ENCODE measurements at places on chromosomes 6 and 20. TPM values are rescaled to one million over a fixed set of nuclear protein-coding genes. Genes with fewer than 3 reads are reported as not detected.

GRCh38 chr20:58622671-58623578 is 28.2 kb upstream of the STX16 start:
- H3K36me3 ChIP-seq: no peaks in the 10 kb centered on the region
- no peak overlapping the region for H3K4me3 ChIP-seq
- DNase-seq: no peak

GRCh38 chr20:63028461-63028921 is 21.7 kb upstream of the BHLHE23 start:
- H3K27me3 ChIP-seq: peaks cover 35% of the 10 kb centered on the region
- DNase-seq: no peak
- H3K4me3 ChIP-seq: no peak overlapping the region
- no peak overlapping the region for H3K27ac ChIP-seq

- H3K36me3 ChIP-seq: no peaks in the 10 kb centered on the region
- no peak for DNase-seq
- H3K4me3 ChIP-seq: no peak overlapping the region
- H3K27ac ChIP-seq: no peak overlapping the region
- H3K27me3 ChIP-seq: peaks cover 2% of the 10 kb centered on the region
These were observed 32.3 kb upstream of the CNKSR3 start for GRCh38 chr6:154542747-154543146.

GRCh38 chr6:99590728-99591672 is 15.6 kb upstream of the PRDM13 start:
- no peak overlapping the region for H3K27ac ChIP-seq
- no peak for DNase-seq
- H3K4me3 ChIP-seq: no peak overlapping the region
- H3K27me3 ChIP-seq: peaks cover 79% of the 10 kb centered on the region

The CLVS2 gene
- not detected for total RNA-seq

DNA sequence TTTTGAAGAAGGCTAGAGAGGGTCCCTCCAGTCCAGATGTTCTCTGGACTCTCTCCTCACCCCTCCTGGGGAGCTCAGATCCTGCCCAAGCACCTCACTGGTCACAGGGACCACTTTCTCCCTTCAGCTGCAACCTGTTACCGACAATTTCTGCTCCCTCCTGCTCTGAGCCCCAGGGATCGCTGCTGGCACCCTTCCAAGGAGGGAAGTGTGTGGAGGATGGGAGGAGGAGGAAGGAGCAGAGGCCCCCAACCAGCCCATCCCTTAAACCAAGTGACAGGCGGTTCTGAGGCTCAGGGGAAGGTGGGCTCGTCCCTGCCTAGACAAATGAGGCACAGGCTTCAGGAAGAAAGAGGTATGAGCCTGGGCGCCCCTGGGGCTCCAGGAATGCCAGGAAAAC is 13.9 kb downstream of the PMEPA1 start:
- H3K27ac ChIP-seq: no peak overlapping the region
- no peak overlapping the region for H3K4me3 ChIP-seq
- no peaks in the 10 kb centered on the region for H3K27me3 ChIP-seq
- peaks cover 24% of the 10 kb centered on the region for H3K4me1 ChIP-seq

DNA sequence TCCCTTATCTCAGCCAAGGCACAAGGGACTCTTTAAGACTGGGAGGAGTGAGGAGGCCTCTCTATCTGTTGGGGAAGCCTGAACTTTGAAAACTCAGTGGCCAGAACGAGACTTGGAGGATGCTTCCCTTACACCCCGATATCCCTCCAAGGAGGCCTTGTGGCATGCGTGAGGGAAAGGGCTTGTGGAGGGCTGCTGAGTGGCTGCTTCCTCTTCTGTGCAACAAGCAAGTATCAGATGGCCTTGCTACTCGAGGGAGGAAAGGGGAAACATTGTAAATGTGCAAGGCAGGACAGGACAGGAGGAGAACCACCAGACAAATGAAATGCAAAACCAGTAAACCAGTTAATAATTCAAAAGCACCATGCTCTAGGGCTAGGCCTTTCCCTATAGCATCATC is 306.5 kb upstream of the MAP3K7 start:
- H3K4me1 ChIP-seq: no peaks in the 10 kb centered on the region
- no peak overlapping the region for H3K4me3 ChIP-seq
- no peak overlapping the region for H3K27ac ChIP-seq
- H3K36me3 ChIP-seq: no peaks in the 10 kb centered on the region
- H3K27me3 ChIP-seq: peaks cover 9% of the 10 kb centered on the region

DNA sequence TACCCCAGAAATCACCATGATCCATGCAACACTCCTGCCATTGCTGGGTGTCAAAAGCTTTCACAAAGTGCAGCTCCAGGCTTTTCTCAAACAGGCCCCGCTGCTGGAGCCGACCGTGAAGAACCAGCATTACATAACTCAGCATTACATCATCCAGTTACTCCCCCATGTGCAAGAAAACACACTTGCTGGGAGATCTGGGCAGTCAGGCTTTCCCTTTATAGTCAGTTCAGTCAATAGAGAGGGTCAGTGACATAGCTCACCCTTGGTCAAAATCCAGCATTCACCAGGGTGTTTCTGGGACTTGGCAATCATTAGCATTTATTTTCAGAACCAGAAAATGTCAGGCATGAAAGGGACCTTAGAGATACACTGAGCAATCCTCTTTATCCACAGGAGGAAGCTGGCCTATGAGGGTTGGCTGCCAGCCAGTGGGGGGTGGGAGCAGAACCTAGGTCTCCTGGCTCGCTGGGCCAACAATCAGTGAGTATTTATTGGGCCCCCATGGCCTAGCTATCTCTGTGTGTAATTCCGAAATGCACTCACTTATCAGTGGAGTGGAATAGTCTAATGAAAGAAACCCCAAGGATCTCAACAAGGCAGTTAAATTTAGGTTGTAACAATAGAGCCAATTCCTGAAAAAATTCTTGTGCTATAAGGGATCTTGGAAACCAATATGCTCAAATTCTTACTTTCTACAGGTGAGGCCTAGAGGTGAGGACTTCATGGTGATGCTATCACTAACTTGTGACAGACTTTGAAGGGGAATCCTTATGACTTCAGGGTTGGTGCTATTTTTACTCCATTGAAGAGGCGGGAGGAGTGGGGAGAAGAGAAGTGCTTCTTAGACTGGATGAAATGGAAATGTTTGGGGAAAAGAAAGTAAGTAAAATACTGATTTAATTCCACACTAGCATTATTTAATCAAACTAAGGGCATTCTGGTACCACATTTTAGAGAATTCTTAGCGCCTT is 54.6 kb downstream of the LYRM4 start:
- H3K4me3 ChIP-seq: no peak overlapping the region
- no peak for DNase-seq
- no peaks in the 10 kb centered on the region for H3K27me3 ChIP-seq
- no peaks in the 10 kb centered on the region for H3K4me1 ChIP-seq
- no peak overlapping the region for H3K27ac ChIP-seq
- H3K36me3 ChIP-seq: no peaks in the 10 kb centered on the region

- DNase-seq: no peak
- H3K4me1 ChIP-seq: peaks cover 9% of the 10 kb centered on the region
- no peak overlapping the region for H3K27ac ChIP-seq
- no peak overlapping the region for H3K4me3 ChIP-seq
- H3K27me3 ChIP-seq: no peaks in the 10 kb centered on the region
These were observed 191.7 kb upstream of the ZNF217 start for GRCh38 chr20:53785320-53785719.

- H3K4me1 ChIP-seq: no peaks in the 10 kb centered on the region
- H3K4me3 ChIP-seq: no peak overlapping the region
- H3K27me3 ChIP-seq: peaks cover 54% of the 10 kb centered on the region
- no peaks in the 10 kb centered on the region for H3K36me3 ChIP-seq
- H3K27ac ChIP-seq: no peak overlapping the region
- DNase-seq: no peak
These were observed 8.6 kb upstream of the SLC32A1 start for GRCh38 chr20:38715646-38716045.

Data from activated CD4-positive, alpha-beta memory T cell treated with anti-CD3 and anti-CD28 coated beads, Interleukin-2, amount 10 ng/mL, durations not matched to agents 7 days and 5 days (primary cell).